ENCODE measurements at places on chromosomes 11 and 22. TPM values are rescaled to one million over a fixed set of nuclear protein-coding genes. Genes with fewer than 3 reads are reported as not detected.

Gene NRXN2
- 0.28 TPM for total RNA-seq

Gene POU2AF2
- total RNA-seq: not detected

Gene FADS1
- 190 TPM for total RNA-seq

Gene DDX25
- total RNA-seq: not detected

Gene MMP10
- 0.54 TPM for total RNA-seq

Gene ZNRF3
- 6.6 TPM for total RNA-seq

Gene PRR33
- total RNA-seq: not detected

Gene OSBPL5
- 9.8 TPM for total RNA-seq

Gene PHOX2A
- total RNA-seq: not detected

Measured in A549 treated with AZD2906 at 1 μM for 4 hours (cell line).